Central memory CD4-positive, alpha-beta T cell (primary cell): ENCODE measurements at places on chromosomes 5 and 9.

DNA sequence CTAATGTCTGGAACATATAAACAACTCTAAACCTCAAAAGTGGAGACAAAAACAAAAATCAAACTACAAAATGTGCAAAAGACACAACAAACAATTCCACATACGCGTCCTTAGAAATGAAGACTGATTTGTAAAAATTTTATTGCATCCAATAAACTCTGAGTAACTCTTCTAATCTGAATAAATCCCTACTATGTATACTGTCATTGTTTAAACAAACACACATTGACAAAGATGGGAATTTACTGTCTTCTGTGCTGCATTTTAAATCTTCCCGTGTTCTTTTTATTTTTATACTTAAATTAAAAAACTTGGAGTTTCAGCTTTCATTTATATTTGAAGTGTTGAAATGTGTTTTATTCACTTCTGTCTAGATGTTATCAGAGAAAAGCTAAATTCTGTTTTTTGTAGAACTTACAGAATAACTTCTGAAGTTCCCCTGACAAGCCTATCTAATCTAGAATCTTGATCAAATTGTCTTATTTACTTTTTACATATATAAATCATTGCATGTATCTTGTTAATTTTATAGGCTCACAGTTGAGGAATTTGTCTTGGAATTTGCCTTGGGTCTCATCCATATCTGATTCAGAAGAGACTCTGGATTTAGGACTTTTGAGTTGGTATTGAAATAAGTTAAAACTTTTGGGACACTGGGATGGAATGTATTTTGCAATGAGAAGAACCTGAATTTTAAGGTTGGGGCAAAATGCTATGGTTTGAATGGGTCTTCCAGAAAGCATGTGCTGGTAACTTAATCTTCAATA lies 2064.4 kb upstream of the C9orf72 start:
- DNase-seq, result no peak

DNA sequence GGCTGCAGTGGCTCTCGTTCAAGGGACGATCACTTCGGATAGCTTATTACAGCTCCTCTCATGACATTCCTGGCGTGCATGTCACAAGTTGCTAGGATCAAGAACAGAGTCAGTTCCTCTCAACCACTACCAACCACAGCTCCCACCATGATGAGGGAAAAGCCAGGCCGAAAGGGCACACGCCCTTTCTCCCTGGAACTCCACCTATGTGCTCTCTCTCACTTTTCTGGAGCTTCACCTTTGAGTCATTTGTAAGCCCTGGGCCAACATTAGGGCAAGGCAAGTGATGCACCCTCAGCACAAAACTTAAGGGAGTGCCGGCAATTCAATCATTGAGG lies 1.6 kb downstream of the SPACA9 start:
- no peak for DNase-seq

DNA sequence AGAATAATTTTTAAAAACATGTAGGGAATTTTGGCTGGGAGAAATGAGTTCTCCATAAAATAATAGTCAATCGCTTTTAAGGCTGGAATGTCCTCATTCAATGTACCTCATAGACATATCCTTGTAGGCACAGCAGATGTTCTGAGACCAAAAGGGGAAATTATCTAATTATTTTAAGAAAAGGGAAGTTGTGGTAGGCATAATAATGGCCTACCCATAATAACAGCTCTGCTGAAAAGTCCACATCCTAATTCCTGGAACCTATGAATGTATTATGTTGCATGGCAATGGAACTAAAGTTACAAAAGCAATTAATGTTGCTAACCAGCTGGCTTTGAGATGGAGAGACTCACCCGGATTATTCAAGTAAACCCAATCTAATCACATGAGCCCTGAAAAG lies 216.1 kb downstream of the TRIM36 start:
- no peak for DNase-seq

- DNase-seq, result no peak
Observed at GRCh38 chr5:178211095-178212048, 7.0 kb downstream of the HNRNPAB start.

DNA sequence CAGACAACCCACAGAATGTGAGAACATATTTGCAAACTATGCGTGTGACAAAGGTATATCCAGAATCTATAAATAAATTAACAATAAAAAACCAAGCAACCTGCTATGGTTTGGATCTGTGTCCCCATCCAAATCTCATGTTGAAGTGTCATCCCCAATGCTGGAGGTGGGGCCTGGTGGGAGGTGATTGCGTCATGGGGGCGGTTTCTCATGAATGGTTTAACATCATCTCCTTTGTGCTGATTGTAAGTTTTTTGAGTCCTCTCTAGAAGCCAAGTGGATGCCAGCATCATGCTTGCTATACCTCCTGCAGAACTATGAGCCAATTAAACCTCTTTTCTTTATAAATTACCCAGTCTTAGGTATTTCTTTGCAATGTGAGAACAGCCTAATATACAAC lies 335.4 kb downstream of the MAN2A1 start:
- no peak for DNase-seq

DNA sequence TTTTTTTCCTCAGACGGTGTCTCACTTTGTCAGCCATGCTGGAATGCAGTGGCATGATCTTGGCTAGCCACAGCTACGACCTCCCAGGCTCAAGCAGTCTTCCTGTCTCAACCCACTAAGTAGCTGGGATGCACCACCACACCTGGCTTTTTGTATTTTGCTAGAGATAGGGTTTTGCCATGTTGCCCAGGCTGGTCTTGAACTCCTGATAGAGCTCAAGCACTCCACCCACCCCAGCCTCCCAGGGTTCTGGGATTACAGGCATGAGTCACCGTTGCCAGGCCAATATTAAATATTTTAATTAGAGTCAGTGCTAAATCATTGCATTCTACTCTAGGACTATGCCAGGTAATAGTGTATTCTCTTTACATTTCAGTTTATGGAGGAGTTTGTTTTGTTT lies 41.5 kb downstream of the UBE2R2 start:
- DNase-seq, result no peak
